ENCODE measurements at places on chromosomes 13 and 19.

DNA sequence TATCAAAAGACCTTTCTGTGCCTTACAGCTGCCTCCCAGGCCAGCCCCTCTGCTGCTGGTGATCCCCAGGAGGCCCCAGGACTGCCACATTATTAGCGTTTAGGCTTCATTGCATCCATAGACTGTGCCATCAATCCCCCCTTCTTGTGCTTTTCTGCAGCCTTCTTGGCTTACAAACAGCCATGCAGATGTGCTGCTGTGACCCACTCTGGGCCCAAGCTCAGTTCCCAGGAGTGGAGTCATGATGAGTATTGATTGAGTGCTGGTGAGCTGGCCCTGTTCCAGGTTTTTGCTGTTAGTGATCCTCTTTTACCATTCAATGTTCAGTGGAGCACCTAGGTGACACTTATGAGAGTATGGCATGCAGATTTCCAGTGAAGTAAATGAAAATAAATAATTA, 59.9 kb upstream of the SLAIN1 start:
- no peak for DNase-seq

DNA sequence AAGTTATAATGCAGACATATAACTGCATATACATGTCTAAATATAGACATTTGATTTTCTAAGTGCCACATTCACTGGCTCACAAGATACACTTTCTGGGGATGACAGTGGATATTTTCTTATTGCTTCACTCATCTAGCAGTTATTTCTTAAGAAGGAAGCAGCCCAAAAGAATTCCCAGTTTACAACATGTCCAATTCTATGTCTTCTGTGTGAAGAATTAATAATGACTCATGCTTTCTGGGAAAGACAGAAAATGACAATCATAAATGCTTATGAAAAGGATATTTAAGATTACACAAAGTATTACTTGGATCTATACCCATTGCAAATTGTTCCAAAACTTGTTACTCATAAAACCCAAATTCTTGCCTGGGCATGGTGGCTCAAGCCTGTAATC, 543.4 kb downstream of the SUCLA2 start:
- DNase-seq = no peak

DNA sequence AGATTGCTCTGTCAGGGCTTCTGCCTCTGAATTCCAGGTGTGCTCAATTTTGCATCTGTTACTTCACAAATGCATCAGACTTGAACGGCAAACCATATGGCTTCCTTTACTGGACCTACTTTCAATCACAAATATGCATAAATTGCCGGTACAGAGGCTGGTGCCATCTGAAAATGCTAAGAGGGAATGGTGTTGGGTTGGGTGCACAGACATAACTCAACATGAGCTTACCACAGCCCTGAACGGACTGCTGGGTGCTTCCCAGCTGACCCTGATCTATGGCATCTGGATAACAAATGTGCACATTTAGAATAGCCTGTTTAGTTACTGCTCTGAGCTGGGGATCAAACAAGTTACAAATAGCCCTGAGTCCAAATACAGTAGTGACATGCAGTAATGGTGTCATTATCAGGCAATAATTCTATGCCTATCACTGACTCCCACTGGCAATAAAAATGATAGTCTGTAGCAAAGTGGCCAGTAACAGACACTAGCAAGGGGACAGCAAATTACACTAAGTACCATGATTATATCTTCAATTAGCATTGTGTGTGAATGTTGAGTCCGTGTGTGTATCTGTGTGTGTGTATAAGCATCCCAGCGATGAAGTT, 927.3 kb downstream of the DIAPH3 start:
- no peak for DNase-seq

DNA sequence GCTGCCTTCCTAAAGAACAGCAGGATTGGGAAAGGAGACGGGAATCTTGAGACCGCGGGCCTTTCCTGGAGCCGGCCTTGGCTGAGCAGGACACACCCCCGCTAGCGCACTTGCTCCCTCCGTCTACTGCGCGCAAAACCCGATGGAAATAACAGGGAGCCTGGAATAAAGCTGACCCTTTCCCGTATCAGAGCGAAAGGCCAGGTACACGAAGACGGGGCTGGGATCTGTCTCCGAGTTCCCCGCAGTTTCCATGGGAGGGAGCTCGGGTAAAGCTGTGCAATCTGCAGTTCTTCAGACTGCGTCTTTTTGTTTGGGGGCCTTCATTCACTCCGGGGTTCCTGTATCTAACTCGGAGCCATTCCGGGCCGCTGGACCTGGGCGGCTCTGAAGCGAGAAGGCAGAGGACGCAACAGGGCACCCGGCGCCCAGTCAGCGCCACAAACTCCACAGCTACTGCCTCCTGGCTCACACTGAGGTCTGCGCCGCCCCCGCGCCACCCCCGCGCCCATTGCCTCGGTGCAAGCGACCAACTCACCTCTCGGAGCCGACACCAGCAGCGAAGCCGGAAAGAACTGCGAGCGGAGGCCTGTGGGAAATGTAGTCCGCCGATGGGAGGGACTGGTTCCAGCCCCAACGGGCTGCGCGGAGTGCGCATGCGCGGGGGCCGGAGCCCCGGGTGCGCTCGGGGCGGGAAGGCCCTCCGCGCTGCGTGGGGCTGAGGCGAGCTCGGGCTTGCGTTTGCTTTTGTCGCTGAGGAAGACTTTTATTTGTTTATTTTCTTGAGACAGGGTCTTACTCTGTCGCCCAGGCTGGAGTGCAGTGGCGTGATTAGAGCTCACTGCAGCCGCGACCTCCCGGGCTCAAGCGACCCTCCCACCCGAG, at the start of gene ZFP14:
ZFP14 (minus strand) TSS at position 577 of the 885 bp plus-strand sequence. CDS start 11,309 bp downstream, outside the sequence.
- DNase-seq = peak; percentile 88

DNA sequence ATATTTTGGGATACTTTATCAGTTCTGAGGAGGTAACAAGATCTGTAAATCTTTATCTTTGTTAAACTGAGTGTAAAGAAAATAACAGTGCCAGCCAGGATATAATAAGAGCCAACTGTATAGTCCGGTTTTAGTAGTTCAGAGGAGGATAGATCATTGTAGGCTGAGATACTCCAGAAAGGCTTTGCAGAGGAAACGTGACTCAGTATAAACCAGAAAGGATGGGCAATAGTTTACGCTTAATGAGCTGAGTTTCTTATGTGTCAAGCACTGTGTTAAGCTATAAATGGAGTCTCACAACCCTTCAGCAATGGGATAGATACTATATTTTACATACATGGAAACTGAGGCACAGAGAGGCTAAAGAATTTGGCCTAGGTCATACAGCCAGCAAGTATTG, 3.8 kb downstream of the RFXAP start:
- no peak for DNase-seq

- no peak for DNase-seq
These were observed 1.1 kb upstream of the MED26 start for GRCh38 chr19:16628984-16629691.

DNA sequence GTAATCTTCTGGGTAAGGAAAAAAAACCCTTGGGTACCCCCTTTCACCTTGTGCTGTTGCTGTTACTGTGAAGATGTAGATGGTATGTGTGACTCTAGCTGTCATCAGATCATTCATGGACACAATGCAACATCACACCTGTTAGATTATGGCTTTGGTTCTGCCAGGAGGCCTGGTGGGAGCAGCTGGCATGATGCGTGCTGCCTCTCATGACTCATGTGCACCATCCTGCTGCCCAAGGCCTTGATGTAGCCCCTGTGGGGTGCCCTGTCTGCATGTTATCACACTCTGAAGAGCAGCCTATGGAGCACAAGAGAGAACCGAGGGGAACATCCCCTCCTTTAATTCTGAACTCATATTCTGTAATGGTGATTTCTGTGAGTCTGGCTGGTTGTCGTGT, 57.7 kb upstream of the TEX29 start:
- DNase-seq = no peak

DNA sequence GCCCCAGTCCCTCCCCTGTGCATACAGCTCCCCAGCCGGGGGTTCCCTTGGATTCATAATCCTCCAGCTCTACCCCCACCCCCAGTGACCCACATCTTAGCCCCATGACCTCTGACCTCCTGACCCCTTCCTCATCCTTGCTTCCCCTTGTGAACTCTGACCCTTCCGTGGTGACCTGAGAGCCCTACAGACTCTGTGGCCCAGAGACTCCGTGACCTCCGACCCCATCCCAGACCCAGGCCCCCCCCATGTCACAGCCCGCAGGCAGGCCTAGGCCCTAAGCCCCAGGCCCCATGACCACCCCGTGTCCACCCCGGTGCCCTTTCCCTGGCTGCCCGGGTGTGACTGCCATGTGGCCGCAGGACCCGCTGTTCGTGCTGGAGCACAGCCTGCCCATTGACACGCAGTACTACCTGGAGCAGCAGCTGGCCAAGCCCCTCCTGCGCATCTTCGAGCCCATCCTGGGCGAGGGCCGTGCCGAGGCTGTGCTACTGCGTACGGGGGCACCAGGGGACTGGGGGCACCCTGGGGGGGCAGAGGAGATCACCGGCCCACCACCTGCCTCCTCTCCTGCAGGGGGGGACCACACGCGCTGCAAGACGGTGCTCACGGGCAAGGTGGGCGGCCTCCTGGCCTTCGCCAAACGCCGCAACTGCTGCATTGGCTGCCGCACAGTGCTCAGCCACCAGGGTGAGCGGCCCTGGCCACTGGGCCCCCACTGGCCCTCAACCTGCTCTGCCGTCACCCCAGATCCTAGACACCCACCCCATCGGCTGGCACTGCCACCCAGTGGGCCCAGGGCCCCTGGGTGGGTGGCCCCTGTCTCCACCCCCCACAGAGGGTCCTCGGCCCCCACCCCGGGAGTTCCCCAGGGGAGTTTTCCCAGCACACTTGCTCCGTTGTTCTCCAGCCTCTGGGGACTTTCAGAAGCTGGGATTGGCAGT, 2.4 kb upstream of the SPIB start:
- no peak for DNase-seq

DNA sequence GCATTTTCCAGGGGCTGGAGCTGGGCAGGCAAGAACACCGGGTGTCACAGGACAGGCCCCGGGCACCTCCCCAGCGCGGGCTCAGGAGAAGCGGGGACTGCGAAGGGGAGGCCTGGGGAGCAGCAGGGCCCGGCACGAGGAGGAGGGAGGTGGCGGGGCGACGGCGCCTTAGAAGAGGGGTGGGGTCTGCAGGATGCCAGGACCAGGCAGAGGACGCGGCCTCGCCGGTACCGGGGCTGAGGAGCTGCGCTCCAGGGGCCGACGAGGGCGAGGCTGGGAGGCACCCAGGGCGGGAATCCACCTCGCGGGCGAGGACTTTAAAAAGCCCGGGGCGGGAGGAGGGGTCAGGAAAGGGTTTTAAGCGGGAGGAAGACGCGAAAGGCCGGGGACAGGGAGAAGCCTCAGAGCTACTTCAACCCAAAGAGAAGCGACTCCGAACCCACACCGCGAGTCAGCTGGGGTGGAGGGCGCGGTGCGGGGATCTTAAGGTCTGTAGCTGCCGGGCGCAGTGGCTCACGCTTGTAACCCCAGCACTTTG, 665 bp downstream of the ZNF347 start:
- peak; percentile 12 for DNase-seq

GRCh38 chr19:46068345-46069258, 27.8 kb upstream of the IGFL4 start:
- DNase-seq = no peak

All from stimulated activated CD4-positive, alpha-beta T cell treated with anti-CD3 and anti-CD28 coated beads, TNF-alpha, amount 100 ng/mL, for 1 hour (primary cell).